ENCODE measurements at places on chromosomes 12 and 14. TPM values are rescaled to one million over a fixed set of nuclear protein-coding genes. Genes with fewer than 3 reads are reported as not detected.

DNA sequence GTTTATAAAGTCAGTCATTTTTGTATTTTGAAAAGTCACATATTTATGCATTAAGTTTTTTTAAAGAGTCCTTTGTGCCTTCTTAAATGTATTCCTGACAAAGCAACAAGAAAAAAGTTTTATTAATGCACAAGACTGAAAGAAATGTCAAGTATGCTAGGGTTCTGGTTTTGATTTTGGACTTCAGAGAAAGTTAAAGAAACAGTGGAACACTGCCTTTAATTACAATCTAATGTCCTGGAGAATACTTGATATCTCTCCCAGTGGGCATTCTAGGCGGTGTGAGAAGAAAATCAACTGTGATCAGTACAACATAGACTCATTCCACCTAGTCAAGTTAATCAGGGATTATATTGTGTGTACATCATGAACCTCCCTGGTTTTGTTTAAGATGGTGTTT is 49.9 kb downstream of the PRICKLE1 start:
- H3K4me3 ChIP-seq = no peak overlapping the region
- no peaks in the 10 kb centered on the region for H3K4me1 ChIP-seq
- H3K36me3 ChIP-seq = no peaks in the 10 kb centered on the region
- DNase-seq = no peak
- H3K27me3 ChIP-seq = peaks cover 2% of the 10 kb centered on the region

DNA sequence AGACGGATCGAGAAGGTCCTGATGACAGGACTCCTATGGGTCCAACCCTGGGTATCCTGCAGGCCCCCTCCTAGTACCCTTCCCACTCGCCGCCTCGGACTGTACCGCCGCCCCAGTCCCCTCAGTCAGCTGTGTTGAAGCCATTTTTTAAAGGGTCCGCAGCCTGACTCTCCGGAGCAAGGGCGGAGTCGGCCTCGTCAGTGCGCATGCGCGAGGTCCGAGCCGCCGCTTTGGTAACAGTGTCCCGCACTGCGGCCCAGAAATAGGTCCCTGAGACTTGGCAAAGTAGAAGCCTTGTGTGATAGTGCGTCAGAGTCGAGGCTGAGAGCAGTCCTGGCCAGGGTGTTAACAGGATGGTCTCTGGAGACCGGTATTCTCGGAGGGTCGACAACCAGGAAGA is 769.0 kb upstream of the ALG10B start:
- H3K4me3 ChIP-seq = no peak overlapping the region
- no peak for DNase-seq
- H3K4me1 ChIP-seq = no peaks in the 10 kb centered on the region
- H3K27me3 ChIP-seq = no peaks in the 10 kb centered on the region
- no peak overlapping the region for H3K27ac ChIP-seq
- H3K36me3 ChIP-seq = peaks cover 3% of the 10 kb centered on the region

DNA sequence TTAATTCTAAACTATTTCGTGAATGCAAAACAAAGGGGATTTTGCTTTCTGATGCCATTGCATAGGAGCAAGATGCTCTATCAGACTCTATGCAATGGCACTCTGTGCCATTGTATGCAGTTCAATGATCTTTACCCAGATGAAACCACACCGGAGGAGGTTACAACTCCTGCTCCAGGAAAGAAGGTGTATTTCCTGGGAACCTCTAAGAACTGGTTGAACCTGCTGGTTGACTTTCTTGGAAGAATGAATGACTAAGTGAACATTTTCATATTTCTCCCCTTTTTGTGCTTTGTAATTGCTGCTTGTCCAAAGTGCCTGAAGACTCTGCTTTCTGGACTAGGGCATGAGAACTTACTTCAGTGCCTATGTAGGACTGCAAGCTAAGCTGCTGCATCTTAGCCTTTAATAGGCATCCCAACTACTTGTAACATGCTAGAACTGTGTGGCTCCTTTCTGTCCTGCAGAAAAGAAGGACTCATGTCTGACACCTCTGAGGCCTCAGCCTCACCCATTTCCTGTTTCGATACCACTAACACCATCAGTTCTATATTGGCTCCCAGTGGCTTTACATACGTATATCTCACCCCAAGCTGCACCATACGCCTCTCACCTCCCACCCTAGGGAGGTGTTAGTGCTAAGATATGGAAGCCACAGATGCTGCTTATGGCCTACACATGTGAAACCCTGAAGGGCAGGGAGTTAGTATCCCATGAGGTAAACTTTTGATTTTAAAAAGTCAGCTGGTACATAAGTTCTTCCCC is 193.5 kb upstream of the CNOT2 start:
- H3K27me3 ChIP-seq = peaks cover 2% of the 10 kb centered on the region
- no peak overlapping the region for H3K4me3 ChIP-seq
- H3K4me1 ChIP-seq = peaks cover 9% of the 10 kb centered on the region
- no peak overlapping the region for H3K27ac ChIP-seq
- no peak for DNase-seq

IAPP gene
- total RNA-seq = not detected

DNA sequence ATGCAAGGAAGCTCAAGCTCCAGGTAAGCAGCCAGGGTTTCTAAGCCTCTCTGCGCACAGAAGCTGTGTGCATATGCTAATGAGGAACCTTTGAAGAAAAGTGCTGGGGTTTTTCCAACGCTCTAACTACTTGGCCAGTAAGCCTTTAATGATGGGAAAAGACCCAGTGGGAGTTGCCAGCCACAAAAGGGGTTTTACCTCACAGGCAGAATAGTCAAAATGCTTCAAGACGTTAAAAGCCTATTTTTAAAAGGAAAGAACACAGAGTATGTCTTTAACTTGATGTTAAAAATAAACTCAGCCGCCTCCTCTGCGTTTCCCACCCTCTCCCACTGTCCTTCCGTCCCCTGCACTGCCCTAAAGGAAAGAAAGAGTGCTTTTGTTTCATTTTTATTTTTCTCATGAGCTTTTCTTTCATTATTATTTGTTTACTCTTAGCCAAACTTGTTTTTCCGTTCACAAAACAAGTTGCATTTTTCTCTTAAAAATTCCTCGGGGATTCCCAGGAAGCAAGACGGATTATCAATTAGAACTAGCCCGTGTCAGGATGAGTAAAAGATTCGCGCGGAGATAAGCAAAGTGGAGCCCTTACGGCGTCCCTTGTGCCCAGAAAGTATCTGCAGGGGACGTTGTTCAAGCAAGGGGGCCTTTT is 209.8 kb upstream of the NUDT4 start:
- peaks cover 12% of the 10 kb centered on the region for H3K4me1 ChIP-seq
- no peak for DNase-seq
- no peaks in the 10 kb centered on the region for H3K27me3 ChIP-seq

- peaks cover 3% of the 10 kb centered on the region for H3K27me3 ChIP-seq
- H3K36me3 ChIP-seq = peaks cover 3% of the 10 kb centered on the region
- H3K27ac ChIP-seq = no peak overlapping the region
- no peak overlapping the region for H3K4me3 ChIP-seq
- DNase-seq = no peak
Measured at GRCh38 chr12:68237619-68238018, 12.0 kb upstream of the IL26 start.

GPR135 gene
- total RNA-seq = 2.4 TPM

DNA sequence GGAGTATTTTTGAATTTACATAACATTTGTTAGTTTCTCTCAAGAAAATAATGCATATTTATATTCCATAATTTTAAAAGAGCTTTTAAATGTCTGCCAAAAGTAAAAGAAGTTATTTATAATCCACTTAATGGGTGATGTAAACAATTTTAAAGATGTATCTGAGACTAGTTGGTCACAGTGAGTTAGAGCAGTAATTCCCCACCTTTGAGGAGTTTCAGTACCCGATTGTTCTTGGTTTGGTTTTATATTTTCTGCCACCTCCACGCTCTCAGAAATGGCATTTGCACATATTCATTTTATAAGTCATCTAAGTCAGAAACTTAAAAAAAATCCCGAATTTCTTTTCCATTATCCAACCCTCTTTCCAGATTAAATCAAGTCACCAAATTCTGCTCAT is 153.2 kb downstream of the SLC35F4 start:
- no peaks in the 10 kb centered on the region for H3K27me3 ChIP-seq
- no peak overlapping the region for H3K27ac ChIP-seq
- H3K4me3 ChIP-seq = no peak overlapping the region
- H3K36me3 ChIP-seq = no peaks in the 10 kb centered on the region
- H3K4me1 ChIP-seq = no peaks in the 10 kb centered on the region
- DNase-seq = no peak

TMCC3 gene
- 0.05 TPM for total RNA-seq

DNA sequence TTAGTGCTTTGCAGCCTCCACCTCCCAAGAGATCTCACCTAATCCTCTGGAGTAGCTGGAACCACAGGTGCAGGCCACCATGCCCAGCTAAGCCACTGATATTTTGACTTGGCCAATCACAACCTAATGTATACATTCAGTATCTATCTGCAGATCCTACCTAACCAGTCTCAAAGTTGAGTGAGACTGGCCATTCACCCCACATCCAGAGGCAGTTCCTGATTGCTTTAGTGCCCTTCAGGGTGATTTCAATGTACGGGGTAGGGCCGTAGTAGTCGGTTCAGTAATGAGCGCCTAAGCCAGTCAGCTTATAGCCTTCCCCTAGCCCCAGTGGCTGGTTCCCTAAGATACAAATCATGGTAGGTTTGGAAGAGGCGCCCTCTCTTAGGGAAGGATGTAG is 27.4 kb upstream of the FBXO34 start:
- no peak overlapping the region for H3K4me3 ChIP-seq
- no peaks in the 10 kb centered on the region for H3K36me3 ChIP-seq
- no peak overlapping the region for H3K27ac ChIP-seq
- peaks cover 2% of the 10 kb centered on the region for H3K4me1 ChIP-seq
- DNase-seq = no peak

DNA sequence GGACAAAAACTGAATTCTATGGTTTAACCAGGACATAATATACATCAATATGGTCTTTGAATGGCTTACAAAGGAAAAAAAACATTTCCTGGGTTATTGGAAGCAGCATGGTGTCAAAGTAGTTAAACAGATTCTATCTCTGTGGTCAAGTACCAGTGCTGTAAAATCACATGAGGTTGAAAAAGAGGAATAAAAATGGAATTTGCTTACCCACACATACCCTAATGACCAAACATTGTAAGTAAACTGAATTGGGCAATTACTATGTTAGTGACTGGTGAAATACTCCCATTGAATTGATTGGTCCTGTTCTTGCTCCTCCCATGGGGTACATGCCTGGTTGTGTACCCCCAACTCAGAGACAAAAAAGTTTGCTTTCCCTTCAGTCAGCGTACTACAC is 19.6 kb downstream of the IFNG start:
- H3K4me3 ChIP-seq = no peak overlapping the region
- H3K27ac ChIP-seq = peak overlapping the region; percentile 25
- H3K27me3 ChIP-seq = no peaks in the 10 kb centered on the region
- peaks cover 53% of the 10 kb centered on the region for H3K4me1 ChIP-seq

GRCh38 chr12:541676-542324 is 82.1 kb downstream of the B4GALNT3 start:
- no peak for DNase-seq
- H3K27ac ChIP-seq = no peak overlapping the region
- H3K36me3 ChIP-seq = no peaks in the 10 kb centered on the region
- H3K4me1 ChIP-seq = peaks cover 6% of the 10 kb centered on the region
- no peak overlapping the region for H3K4me3 ChIP-seq
